Dorsolateral prefrontal cortex (tissue), 122 donors: ENCODE measurements at places on chromosomes 3 and 15. TPM values are rescaled to one million over a fixed set of nuclear protein-coding genes. Genes with fewer than 3 reads are reported as not detected.

GRCh38 chr15:31347067-31347975 is 20.7 kb downstream of the KLF13 start:
- DNase-seq = no peak

- DNase-seq = peak; percentile 81
Measured at GRCh38 chr3:68972358-68972979, 40.1 kb upstream of the TAFA4 start.

DNA sequence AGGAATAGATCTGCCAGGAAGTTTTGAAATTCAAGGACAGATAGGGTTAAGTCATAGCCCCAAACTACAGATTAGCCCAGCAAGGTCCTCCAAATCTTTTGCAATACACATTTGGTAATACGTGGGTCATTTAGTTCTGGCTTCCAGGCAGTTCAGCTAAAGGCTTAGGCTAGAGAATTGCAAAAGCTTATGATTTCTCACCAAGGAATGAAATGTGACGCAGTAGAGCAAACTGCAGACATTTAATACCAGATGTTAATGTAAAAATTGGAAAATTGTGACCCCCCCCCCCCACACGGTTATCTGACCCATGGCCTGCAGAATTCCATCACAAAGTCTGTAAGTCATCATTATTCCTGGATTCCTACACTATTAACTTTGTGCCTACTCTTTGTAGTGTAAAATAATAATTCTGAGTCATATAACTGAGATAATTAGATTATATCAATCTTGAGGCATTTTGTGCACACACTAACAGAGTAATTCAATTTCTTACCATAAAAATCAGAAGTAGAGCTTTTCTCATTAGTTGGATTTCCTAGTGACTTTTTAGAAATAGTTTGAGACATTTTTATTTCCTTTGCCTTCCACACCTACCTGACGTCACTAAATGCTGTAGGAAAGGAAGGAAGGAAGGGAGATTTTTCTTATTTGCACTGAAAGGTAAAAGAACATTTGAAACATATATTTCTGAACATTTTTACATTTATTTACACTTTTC is 235.2 kb downstream of the DTWD1 start:
- no peak for DNase-seq

LTK gene
- 3.6 TPM for total RNA-seq

GRCh38 chr15:31300208-31300661 is 26.4 kb upstream of the KLF13 start:
- DNase-seq = peak; percentile 52

DNA sequence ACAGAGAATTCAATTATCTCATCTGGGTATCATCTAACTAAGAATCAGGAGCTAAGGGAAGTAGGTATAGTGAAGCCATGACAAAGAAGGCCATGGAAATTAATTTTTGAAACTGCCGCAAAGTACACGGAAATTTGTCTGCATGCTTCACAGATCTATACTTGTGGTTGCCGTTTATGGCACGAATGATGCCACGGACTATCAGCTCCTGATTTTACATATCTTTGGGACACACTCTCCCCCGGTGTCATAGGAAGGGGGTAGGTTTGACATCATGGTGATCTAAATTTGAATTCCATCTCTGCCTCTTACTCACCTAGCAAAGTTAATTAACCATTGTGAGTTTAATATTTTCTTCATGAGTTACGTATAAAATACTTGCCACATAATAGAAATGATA is 14.0 kb downstream of the ARPP21 start:
- DNase-seq = no peak

IL16 gene
- 5.5 TPM for total RNA-seq

CD96 gene
- total RNA-seq = 2.1 TPM

GRCh38 chr3:194705761-194706160 is 20.1 kb downstream of the FAM43A start:
- no peak for DNase-seq

GRCh38 chr3:124592658-124593441 is 137.4 kb upstream of the UMPS start:
- no peak for DNase-seq
